ENCODE measurements at places on chromosomes 16 and 17. TPM values are rescaled to one million over a fixed set of nuclear protein-coding genes. Genes with fewer than 3 reads are reported as not detected.
A peak's percentile ranks its signal among the peaks of the same experiment; 100 is the strongest.

GRCh38 chr16:17532338-17532995, 61.7 kb upstream of the XYLT1 start:
- DNase-seq, result no peak

DNA sequence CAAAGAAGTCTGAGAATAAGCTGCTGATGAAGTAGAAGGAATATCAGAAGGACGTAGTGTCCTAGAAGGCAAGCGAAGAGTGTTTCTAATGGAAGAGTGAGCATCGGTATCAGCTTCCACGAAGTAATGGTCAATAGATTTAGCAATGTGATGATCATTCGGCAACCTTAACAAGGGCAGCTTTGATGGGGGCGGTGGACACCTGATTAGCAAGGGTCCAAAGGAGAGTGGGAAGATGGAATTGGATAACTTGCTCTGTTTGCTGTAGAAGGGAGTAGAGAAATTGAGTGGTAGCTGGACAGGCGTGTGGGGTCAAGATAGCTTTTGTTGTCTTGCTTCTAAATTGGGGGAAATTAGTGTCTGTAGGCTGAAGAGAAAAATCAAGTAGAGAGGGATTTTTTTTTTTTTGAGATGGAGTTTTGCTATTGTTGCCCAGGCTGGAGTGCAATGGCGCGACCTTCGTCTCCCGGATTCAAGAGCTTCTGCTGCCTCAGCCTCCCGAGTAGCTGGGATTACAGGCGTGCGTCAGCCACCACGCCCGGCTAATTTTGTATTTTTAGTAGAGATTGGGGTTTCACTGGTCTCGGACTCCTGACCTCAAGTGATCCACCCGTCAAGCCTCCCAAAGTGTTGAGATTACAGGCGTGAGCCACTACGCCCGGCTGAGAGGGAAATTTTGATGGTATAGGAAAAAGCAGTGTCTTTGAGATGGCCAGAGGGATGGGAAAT, 13.9 kb upstream of the HES7 start:
- no peak for DNase-seq

Gene TMEM132E
- not detected for total RNA-seq

- no peak for DNase-seq
Observed at GRCh38 chr17:19718613-19719354, 2.4 kb upstream of the SLC47A2 start.

GRCh38 chr17:48625495-48626244, 488 bp downstream of the HOXB9 start:
- peak; percentile 73 for DNase-seq

- DNase-seq, result no peak
Observed at GRCh38 chr16:3389663-3390338, 11.0 kb downstream of the ZSCAN32 start.

DNA sequence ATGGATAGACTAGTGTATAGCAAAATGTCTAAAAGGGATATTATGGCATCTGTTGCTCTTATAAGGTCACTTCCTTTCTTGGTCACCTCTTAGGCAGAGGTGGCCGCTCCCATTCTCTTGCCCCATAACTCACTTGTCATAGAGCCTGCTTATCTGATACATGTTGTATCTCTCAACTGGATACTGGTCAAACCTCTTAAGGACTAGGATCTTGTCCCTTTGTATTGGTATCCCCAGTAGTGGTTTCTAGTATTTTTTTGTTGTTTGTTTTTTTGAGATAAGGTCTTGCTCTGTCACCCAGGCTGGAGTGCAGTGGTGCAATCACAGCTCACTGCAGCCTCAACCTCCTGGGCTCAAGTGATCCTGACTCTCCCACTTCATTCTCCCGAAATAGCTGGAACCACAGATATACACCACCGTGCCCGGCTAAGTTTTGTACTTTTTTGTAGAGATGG, 27.0 kb downstream of the ZSWIM7 start:
- DNase-seq, result no peak

DNA sequence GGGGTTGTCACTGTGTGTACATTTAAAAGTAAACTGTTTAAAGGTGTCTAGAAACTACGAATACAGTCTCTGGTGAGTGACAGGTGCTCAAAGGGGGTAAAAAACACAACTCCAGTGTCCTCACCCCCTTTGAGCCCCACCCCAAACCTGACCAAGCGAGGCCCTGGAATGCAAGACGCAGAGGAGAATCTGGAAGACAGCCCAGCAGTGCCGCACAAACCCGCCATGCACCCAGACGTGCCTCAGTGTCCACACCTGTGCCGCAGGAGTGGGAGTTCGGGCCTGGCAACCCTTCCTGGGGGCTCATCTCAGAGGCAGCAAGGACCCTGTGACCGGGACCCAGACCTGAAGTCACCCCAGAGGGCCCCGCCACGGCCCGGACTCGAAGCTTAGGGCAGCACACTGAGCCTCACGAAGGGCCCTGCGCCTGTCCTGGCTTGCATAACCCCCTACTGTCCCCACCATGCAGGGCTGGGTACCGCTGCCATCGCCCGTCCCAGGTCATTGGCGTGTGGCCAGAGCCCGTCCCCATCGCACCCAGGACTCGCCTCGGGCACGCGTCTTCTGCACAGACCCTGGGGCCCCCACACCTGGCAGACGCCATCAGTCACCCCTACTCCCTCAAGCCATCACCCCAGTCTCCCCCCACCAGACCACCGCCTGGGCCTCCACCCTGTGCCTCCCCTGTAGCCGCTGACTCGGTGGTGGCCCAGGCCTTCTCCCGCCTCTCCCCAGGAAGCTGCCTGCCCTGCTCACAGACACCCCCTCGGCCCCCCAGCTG, 33.0 kb upstream of the ZC3H18 start:
- DNase-seq, result no peak

Gene FOXC2
- total RNA-seq, result 0.16 TPM

Gene SBK1
- 17.1 TPM for total RNA-seq

- no peak for DNase-seq
Observed at GRCh38 chr17:20172376-20172775, 163.2 kb downstream of the SPECC1 start.

Gene CTRB1
- not detected for total RNA-seq

- no peak for DNase-seq
Observed at GRCh38 chr16:62639890-62640289, 603.7 kb upstream of the CDH8 start.

GRCh38 chr17:79926605-79927135, 87.4 kb upstream of the CBX4 start:
- DNase-seq, result no peak

Gene TPSB2
- total RNA-seq, result not detected

DNA sequence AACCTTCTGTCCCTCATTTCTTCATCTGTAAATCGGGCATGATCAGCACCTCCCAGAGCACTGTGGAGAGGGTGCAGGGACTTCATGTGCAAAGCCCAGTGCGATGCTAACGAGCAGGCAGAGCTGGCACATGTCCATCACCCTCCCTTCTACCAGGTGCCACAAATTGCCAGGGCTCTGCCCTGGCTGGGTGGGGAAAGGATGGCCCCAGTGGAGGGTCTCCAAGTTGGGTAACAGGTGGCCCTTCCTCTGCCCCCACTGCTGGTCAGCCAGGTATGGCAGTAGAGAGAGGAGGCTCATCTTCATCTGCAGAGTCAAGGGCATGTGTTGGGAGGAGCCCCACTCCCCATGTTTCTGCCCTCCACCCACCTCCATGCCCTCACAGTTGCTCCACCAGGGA, 61.5 kb upstream of the CDH5 start:
- DNase-seq, result no peak

Gene FOXJ1
- total RNA-seq, result 2.2 TPM

DNA sequence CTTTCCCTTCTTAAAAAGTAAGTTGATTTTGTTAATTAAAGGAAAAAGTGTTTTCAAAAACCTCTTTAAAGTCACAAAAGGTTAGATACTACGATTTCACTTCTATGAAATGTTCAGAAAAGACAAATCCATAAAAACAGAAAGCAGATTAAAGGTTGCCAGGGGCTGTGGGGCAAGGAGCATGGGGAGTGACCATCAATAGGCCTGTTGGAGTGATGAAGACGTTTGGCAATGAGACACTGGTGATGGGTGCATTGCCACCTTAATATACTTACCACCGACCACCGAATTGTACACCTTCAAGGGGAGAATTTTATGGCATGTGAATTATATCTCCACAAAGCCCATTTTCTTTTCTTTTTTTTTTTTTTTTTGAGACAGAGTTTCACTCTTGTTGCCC, 19.2 kb downstream of the KIFC3 start:
- no peak for DNase-seq

GRCh38 chr17:8828517-8828875, 29.3 kb upstream of the MFSD6L start:
- DNase-seq, result no peak

Gene SCN4A
- total RNA-seq, result not detected

DNA sequence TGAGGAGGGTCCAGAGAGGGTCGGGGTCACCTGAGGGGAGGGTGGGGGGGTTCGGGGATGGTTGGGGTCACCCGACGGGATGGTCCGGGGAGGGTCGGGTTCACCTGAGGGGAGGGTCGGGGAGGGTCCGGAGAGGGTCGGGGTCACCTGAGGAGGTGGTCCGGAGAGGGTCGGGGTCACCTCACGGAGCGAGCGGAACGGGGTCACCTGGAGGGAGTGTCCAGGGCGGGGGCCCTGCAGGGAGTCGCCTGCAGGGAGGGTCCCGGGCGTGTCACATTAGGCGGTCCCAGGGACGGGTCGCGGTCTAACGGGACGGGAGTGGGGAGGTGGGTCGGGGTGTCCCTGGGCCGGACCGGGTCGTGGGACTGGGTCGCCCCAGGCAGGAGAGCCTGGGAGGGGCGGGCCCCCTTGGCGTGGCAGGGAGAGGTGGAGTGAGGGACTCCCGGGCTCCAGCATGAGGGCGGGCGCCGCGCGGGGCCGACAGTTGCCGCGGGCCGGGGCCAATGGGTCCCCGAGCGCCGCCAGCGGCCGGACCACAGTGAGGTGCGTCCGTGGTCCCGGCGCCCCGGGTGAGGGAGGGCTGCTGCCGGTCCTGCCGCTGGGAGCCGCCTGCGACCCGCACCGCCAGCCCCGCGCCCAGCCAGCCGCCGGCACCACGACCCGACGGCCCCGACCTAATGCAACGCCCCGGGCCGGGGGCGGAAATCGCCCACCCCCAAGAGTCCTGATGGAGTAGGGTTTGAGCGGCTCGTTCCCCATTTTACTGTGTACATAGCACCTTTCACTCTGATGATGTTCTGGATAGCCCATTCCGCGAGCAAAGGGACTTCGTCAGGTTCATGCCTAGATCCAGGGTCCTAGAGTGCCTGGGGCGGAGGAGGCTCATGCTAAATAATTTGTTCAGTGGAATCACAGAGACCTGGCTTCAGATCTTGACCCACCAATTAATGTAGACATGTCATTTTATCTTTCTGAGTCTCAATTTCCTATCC, 1.2 kb upstream of the ABCA3 start:
- DNase-seq, result no peak

- DNase-seq, result no peak
Observed at GRCh38 chr16:73066927-73067670, 19.2 kb upstream of the ZFHX3 start.

DNA sequence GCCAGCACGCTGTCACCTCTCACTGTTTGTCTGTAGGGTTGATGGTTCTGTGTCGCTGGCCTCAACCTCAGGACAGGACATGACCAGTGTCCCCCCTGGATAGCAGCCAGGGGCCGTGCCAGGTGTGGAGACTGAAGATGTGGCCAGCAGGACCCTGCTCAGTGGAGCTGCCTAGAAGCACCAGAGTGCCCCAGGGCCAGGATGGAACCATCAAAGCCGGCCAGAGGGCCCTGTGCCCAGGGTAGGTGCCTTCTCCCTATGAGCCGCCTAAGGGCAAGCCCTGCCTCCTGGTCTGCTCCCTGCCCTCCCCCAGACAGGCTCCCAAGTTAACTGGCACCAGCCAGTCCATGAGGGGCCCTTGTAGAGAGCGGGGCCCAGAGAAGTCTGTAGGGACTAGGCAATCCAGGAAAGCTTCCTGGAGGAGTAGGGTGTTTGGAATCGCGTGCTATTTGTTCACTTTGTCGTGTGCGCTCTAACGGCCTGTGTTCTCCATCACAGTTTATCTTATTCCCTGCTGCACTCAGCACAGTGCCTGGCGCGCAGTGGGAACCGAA, 546 bp upstream of the NDUFB10 start:
- DNase-seq, result no peak
